ENCODE measurements at places on chromosomes 5 and 9.
A peak's percentile ranks its signal among the peaks of the same experiment; 100 is the strongest.

- no peak for DNase-seq
These were observed 45.8 kb downstream of the SLC12A7 start for GRCh38 chr5:1065891-1066650.

GRCh38 chr9:15484802-15485201, 26.0 kb downstream of the PSIP1 start:
- no peak for DNase-seq

- no peak for DNase-seq
These were observed 96.8 kb downstream of the OR2K2 start for GRCh38 chr9:111232997-111233790.

DNA sequence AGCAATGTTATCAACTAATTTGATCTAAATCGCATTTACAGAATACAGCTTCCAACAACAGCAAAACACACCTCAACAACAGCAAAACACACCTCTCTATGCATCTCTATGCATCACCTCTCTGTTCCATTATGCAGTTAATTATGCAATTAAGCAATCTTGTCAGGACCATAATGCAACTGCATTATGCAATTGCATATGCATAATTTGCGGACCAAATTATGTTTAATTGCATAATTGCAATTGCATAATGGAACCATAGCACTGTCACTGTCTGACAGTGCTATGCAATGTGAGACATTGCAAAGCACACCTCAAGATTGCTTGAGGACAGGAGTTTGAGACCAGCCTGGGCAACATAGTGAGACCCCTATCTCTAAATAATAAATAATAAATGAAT, 80.4 kb upstream of the PRSS3 start:
- DNase-seq, result no peak

- no peak for DNase-seq
These were observed 201.0 kb upstream of the VLDLR start for GRCh38 chr9:2420543-2420942.

DNA sequence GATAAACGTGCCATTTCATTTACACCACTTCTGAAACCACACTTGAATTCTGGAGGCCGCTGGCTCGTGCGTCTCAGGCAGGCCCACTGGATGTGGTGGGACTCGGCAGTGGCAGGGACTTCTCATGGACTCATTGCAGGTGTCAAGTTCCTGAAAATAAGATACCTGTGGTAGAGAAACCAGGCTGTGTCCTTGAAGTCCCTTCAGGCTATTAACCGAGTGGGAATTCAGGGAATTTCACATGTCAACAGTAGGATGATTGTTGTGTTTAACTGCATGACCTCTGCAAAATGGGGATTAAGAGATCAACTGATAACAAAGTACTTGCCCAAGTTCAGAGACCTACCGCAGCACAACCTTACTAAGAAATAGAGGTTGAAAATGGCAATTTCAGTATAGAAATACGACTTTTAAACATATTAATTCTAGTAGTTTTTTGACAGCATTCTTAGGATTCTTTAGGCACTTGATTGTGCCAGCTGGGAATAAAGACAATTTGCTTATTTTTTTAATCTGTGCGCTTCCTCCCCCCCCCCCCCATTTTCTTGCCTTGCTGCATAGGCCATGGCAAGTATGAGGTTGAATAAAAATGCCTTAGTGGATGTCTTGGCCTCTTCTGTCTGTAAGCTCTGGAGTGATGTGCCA, 26.8 kb downstream of the TRIP13 start:
- DNase-seq, result no peak

GRCh38 chr9:79769476-79770275, 197.9 kb downstream of the TLE4 start:
- no peak for DNase-seq

GRCh38 chr9:114539701-114540380, 34.6 kb upstream of the WHRN start:
- no peak for DNase-seq

GRCh38 chr9:75455444-75455921, 367.2 kb downstream of the OSTF1 start:
- DNase-seq, result no peak

DNA sequence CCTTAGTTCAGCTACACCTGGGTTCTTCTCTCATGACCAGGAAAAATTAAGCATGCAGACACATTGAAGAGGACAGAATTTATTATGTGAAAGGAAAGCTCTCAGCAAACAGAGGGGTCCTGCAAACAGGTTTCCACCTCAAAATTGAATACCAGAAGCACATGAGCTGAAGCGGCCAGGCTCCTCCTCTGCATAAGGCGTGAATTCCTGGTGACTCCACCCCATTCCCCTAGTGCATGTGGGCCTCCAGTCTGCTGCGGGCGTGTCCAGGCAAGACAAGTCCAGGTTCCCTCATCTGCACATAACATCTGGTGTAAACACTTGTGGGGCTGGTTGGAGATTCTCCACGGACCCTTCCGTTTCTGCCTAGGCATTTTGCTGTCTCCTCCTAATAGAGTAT, 1156.4 kb downstream of the FOXD4L5 start:
- DNase-seq, result no peak

- peak; percentile 62 for DNase-seq
These were observed 16.9 kb downstream of the DNAJC18 start for GRCh38 chr5:139422307-139422893.

GRCh38 chr5:172380301-172380986, 73.9 kb downstream of the SH3PXD2B start:
- DNase-seq, result no peak

GRCh38 chr9:68769852-68770251, 64.8 kb downstream of the PIP5K1B start:
- no peak for DNase-seq

DNA sequence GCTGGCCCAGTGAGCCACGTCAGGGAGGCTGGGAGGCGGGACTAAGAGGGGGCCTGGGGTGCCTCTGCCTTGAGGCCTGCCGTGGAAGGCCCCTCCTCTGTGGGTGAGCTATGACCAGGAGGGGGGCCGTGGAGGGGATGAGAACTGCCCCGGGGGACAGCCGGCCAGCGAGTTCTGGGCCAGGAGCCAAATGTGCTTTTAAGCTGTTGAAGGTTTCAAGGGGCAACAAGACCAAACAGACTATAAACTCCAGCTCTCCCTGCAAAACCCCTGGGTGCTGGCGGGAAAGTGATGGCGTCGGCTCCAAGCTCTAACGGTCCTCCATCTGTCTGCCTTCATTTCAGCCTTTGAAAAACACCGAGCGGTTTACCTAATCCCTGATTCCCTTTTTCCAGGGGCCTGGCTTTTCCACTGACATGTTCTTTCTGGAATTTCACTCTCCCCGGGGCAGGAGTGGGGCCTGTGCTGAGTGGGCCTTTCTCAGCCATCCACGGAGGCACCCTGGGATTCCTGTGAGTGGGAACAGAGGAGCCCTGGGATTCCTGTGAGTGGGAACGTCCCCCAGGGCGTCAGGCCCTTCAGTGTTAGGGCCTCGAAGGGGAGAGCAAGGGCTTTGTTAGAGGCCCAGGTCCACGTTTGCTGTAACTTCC, 65.6 kb downstream of the COL5A1 start:
- no peak for DNase-seq

- DNase-seq, result no peak
These were observed 481.1 kb upstream of the RORB start for GRCh38 chr9:74016004-74016403.

DNA sequence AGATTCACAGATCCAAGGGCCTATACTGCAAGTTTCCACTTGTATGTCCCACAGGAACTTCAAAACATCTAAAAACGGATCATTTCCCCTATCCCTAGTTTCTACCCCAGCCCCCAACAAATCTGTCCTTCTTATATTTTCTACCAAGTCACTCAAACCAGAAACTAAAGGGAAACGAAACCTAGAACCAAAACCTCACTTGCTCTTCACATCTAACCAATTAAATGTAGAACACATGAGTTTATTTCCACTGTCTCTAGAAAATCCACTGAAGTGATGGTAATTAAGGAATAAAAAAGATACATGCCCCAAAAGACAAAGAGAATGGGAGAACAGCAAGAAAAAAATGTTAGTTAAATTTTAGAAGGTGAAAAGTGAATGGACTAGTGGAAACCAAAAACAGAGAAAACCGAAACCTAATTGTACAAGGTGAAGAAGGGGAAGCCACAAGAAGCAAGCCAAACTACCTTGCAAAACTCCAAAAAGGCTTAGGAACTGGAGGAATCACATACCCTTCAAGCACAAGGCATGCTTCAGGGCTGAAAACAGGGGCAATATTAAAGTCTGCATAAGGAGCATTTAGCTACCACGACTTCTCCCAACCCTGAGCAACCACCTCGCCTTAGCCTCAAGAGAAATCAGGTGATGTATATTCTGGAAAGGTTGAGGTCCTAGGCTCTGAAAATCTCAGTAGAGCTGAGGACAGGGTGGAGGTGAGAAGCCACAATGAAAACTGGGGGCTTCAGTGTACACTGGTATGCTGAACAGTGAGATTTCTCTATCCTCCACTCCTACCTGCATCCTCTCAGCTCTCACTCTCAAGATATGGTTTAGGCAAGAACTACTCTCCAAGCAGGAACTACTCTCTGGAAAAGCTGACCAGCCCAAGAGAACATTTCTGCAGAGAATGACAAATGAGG, 11.1 kb downstream of the SMU1 start:
- no peak for DNase-seq

Measured in GDM1 (cell line).